Erythroblast (primary cell): ENCODE measurements at places on chromosomes 3 and 15.

DNA sequence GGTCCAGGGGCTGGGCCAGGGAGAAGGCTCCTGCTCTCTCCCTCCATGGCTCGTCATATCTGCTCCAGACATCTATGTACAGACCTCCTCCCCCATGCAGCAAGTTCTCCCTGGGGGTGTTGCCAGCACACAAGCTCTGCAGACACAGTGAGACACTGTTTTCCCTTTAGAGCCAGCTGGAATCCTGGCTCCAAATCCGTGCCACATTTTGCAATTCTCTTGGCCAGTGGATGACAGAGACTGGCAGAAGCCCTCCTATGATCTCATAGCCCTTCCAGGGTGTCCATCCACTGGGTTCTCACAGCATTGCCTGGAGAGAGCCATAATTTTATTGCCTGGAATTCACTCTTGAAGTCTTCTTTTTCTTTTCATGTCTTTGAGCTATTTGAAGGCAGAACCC is 203.9 kb downstream of the TLE3 start:
- DNase-seq = no peak

- peak; percentile 64 for DNase-seq
Observed at GRCh38 chr3:41198526-41198925, 779 bp upstream of the CTNNB1 start.

GRCh38 chr3:57061556-57061955 is 1.1 kb downstream of the SPATA12 start:
- DNase-seq = no peak

DNA sequence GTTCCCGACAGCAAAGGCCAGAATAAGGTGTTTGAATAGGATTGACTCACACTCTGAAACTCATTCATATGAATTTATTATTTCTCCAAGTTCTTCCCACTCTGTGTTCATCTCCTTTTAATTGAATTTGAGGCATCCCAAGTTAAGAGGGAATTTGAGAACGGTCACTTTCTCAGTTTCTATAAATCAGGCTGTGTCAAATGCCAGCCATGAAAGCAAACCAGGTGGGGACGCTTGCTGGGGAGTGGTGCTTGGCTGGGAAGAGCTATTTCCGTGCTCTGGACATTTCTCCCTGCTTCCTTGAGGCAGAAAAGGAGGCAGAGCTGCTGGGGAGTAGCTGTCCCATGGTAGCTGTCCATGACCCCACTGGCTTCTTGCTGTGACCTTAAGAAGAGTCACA is 116.6 kb downstream of the FBN1 start:
- DNase-seq = no peak

DNA sequence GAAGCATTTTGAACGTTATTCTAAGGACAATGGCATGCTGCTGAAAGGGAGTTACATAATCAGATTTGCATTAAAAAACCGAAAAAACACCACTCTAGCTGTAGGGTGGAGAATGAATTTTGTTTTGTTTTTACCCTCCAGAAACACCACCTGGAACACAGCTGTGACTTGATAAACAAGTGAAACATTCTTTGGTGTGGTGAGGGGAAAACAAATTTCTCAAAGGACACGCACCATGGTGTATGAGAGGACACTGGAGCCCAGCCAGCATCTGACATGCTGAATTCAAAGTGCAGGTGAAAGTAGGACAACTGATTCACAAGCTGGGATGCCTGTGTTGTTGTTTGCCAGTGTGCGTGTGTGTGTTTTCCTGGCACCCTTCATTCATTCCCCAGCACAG is 554.5 kb upstream of the TBL1XR1 start:
- no peak for DNase-seq

DNA sequence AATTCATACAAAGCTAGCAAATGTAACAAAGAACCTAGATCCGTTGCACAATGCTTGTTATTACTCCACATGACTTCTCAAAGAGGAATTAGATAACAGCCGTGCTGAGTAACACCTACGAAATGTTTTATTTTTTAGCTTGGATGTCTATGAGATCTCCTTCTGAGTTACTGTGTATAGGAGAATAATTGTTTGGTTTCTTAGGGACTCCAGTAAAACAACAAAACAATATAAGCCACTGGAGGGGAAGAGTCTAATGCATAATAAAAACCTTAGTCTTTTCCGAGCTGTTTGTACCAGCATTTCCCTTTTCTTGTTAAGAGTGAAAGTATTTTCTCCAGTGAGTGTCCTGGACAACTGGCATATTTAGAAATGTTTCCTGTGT is 15.6 kb downstream of the SNAP23 start:
- DNase-seq = peak; percentile 48

GRCh38 chr3:15892311-15893227 is 94.8 kb upstream of the ANKRD28 start:
- DNase-seq = no peak

GRCh38 chr3:192409201-192409837 is 318.0 kb downstream of the FGF12 start:
- no peak for DNase-seq

DNA sequence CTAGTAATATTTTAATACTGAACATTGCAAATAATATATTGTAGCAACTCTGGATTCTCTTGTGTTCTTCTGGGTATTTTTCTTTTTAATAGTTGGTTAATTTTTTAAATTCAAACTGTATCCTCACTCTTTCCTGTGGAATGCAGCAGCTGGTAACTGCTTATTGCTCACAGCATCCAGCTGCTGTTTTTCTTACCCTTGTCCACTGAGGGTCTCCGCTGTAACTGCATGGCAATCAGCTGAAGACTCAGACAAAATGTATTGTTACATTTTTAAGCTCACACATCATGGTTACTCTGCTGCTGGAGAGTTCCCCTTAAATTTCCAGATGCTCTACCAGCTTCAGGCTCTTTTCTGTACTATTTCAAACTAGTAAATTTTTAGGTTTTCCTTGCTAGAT is 227.6 kb downstream of the MBNL1 start:
- DNase-seq = no peak

- no peak for DNase-seq
Observed at GRCh38 chr3:107892955-107893624, 197.7 kb downstream of the CD47 start.

DNA sequence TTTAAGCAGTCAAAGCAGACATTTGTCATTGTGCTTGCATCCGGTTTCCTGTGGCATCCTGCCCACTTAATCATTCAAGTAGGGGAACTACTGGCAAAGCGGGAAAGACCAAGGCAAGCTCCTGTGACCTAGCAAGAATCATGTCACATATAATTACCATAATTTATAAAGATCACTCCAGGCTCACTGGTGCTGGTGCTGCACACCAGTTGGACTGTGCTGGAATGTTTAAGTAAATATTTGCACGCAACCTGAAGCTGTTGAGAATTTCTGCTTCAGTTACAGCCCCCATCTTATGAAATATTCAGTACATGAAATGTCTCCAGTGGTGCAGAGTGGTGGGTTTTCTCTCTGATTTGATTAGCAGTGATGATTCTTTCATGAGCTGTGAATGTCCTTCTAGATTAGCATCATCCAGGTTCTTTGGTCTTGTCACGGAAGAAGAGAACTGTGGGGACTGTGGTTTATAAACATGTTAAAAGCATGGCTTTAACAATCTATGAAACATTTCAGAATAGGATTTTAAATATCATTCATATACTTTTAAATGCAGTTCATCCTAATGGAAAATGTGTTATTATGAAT is 621.3 kb upstream of the EPHA6 start:
- no peak for DNase-seq

GRCh38 chr3:73752338-73752737 is 127.6 kb upstream of the PDZRN3 start:
- no peak for DNase-seq

DNA sequence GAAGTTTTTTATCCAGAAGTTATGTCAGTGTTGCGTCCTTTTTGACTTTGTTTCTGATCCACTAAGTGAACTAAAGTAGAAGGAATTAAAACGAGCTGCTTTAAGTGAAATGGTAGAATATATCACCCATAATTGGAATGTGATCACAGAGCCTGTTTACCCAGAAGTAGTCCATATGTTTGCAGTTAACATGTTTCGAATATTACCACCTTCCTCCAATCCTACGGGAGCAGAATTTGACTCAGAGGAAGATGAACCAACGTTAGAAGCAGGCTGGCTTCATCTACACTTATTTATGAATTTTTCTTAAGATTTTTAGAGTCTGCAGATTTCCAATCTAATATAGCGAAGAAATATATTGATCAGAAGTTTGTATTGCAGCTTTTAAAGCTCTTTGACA is 57.6 kb downstream of the DNAH1 start:
- no peak for DNase-seq

GRCh38 chr3:44318891-44319311 is 19.7 kb upstream of the TCAIM start:
- no peak for DNase-seq

DNA sequence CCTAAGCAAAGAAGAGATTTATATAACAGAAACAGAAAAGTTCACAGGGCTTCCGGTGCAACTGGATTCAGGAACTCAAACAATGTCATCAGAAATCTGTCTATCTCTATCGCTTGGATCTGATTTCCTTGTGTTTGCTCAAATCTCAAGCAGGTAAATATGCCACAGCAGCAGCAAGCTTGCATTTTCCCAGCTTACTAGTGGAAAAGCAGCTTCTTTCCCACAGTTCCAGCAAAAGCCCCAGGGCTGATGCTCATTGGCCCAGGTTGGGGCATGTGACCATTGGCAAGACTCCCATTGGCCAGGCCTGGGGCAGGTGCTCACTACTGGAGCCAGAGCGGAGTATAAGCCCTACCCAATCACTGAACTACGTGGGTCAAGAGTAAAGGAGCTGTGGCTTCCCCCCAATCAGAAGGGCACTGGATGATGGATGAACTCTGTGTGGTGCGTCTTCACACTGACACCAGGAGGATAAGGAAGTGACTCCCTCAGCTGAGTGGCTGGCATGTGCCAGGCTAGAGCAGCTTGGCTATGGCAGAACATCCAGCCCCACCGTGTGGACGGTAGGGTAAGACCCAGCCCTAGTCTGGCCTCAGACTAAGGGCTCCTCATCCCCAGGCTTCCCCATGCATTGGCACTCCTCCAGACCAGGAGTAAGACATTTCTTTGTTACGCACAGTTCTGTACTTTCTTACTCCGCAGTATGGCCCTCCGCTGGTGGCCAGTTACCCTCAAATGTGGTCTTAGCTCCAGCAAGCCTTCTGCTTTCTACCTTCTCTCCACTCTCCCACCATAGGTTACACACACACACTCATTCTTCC is 13.1 kb upstream of the VIPR1 start:
- no peak for DNase-seq

GRCh38 chr3:178483704-178484103 is 52.5 kb upstream of the KCNMB2 start:
- no peak for DNase-seq

DNA sequence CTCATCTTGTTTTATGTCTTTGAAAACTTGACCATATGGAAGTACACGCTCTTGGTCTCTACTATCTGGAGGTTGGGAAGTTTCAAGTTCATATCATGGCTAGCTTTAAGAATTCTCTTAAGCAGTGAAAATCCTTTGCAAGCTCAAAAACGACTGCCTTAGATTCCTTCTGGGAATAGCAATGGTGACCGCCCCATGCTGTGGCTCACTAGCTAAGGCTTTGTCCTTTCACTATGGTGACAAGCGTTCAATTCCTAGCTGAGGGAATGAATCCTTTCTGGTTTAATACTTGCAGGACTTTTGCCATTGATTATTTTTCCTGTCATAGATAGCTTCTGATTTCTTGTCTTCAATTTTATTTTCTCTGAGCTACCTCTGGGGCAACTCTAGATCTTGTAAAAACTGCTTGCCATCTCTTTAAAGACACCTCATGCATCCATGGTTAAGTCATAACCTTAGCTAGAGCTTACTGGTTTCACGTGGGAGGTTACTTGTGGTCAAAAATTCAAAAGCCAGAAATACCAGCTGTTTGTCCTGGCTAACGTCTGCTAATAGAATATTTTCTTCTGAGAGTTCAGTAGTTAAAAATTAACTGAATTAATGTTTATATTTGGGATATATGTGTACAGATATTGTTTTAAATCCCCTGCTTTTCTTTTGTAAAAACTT is 673.4 kb upstream of the CBLB start:
- DNase-seq = no peak

- peak; percentile 57 for DNase-seq
Observed at GRCh38 chr3:72738752-72739530, 109.3 kb downstream of the SHQ1 start.

GRCh38 chr3:35793667-35794066 is 154.3 kb downstream of the ARPP21 start:
- DNase-seq = no peak

DNA sequence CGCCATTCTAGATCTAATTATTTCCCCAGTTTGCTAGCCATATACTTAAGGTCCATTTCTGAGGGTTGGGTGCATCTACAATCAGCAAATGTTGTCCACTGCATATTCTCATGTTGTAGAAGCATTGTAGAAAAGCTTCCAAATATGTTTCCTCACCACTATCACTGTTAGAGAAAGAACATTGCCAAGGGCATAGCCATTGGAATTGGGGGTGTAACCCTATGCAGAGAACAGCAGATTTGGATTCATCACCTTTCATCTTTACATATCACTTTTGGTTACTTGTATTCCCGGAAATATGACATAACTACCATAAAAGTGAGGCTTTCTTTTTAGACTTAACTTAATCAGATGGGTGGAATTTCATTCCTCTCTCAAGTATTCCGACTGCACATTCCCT is 203.6 kb downstream of the LSAMP start:
- no peak for DNase-seq

DNA sequence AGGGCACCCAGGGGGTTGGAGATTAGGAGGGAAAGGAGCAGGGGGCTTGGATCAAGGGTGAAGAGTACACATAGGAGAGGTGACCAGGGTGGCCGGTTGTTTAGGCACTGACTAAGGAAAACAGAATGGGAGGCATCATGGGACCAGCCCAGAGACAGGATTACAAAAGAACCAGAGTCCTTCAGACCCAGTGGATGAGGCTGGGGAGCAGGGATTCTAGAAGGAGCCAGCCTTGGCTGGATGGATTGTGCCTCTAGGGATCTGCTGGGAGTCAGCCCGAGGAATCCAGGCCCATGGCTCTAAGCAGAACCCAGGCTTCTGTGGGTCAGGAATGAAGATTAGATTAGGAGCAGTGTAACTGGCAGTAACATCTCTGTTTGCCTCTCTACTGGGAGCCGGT is 98.6 kb downstream of the ARNT2 start:
- DNase-seq = no peak

DNA sequence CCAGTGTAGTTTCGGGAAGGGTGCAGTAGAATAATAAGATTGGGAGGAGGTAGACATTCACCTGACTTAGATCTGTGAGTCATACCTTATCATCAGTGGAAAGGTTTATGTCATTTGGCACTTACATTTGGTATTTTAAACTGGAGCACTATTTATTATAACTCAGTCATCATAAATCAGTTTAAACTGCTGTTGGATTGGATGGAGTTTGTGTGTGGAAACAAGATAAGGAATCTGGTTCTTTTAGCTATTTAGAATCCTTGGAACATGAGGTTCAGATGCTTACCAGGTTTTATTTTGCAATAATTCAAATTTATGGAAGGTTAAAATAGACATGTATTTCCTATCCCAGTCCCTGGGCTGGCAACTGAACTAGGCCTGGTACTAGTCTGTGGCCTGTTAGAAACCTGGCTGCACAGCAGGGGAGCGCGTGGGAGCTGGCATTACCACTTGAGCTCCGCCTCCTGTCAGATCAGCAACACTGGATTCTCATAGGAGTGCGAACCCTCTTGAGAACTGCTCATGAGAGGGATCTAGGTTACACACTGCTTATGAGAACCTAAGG is 34.5 kb downstream of the ZFAND6 start:
- no peak for DNase-seq
